Cardiac atrium fibroblast (primary cell): ENCODE measurements at places on chromosomes 7 and 10. TPM values are rescaled to one million over a fixed set of nuclear protein-coding genes. Genes with fewer than 3 reads are reported as not detected.

The DPP6 gene
- not detected in 2 replicates for total RNA-seq

The OGDHL gene
- 0.49 TPM in 1 of 2 replicates, not detected in the other for total RNA-seq

The PILRB gene
- 13.5 and 19.0 TPM in 2 replicates for total RNA-seq

The C10orf62 gene
- total RNA-seq = not detected in 2 replicates

The DMBT1 gene
- not detected in 2 replicates for total RNA-seq

The MKX gene
- total RNA-seq = not detected in 2 replicates

The RNF133 gene
- not detected in 2 replicates for total RNA-seq

The STK31 gene
- not detected in 2 replicates for total RNA-seq

The SVIL gene
- 21.8 and 30.3 TPM in 2 replicates for total RNA-seq

The PNLIPRP2 gene
- total RNA-seq = not detected in 2 replicates

The SPDYE16 gene
- not detected in 2 replicates for total RNA-seq

The MYPN gene
- 0.32 TPM in 1 of 2 replicates, not detected in the other for total RNA-seq

The DOCK4 gene
- 5.2 and 12.8 TPM in 2 replicates for total RNA-seq

The TMEM178B gene
- total RNA-seq = under 0.01 TPM in 1 of 2 replicates, not detected in the other

The COL13A1 gene
- 26.9 and 27.9 TPM in 2 replicates for total RNA-seq

The CYCS gene
- total RNA-seq = 35.2 and 64.3 TPM in 2 replicates

The TRIM24 gene
- 10.0 and 13.2 TPM in 2 replicates for total RNA-seq

The GARS1 gene
- total RNA-seq = 361 and 424 TPM in 2 replicates

The ABCB1 gene
- total RNA-seq = not detected in 2 replicates

The C10orf53 gene
- total RNA-seq = not detected in 2 replicates

The OR2A1 gene
- total RNA-seq = not detected in 2 replicates

The ERVW-1 gene
- not detected in 2 replicates for total RNA-seq

The C10orf71 gene
- total RNA-seq = not detected in 2 replicates

The GFRA1 gene
- total RNA-seq = 0.36 and 5.8 TPM in 2 replicates

The STRIP2 gene
- total RNA-seq = 1.3 and 4.2 TPM in 2 replicates
